ENCODE measurements at places on chromosomes 12 and 14.

DNA sequence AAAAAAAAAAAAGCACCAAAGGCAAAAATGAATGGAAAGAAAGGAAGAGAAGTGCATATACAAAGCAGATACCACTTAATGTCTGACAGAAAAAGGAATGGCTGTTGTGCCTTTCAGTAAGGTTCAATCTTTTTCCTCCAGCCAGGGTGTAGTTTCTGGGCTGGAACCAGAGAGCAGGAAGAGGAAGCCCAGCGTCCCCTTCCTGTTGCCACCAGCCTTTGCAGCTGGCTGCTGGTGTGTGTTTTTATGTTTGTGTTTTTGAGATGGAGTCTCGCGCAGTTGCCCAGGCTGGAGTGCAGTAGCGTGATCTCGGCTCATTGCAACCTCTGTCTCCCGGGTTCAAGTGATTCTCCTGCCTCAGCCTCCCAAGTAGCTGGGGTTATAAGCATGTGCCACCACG lies 64.6 kb upstream of the LTA4H start:
- peak; percentile 23 for DNase-seq

DNA sequence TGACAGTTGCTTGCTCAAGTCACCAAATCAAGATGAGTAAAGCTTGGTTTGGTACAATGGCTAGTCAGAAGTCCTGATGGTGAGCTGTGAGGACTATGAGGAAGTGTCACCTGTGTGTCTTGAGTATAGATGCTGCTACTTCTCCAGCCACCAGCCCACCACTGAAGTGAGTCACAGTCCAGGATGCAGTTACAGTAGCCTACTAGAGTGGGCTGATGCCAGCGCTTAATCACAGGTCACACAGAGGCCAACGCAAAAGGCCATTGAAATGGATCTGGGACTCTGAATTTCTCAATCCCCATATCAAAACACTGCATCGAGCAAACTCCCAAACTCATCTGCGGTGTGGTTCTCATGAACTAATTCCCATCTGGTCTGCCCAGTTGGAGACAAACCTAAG lies 223.1 kb downstream of the ANO6 start:
- no peak for DNase-seq

DNA sequence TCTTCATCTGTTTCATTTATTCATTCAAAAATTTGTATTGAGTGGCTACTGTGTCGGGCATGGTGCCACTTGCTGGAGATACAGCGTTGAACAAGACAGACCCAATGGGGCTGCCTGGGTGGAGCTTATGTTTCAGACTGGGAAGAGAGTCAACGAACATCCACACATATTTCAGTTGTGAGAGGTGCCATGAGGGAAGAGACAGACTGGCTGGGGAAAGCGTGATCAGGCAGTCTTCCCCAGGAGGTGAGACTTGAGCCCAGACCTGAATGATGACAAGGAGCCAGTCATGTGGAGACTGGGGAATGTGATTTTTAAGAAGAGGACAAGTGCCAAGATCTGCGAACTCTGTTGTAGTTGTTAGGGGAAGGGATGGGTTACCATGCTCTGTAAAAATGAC lies 12.2 kb downstream of the BICD1 start:
- no peak for DNase-seq

DNA sequence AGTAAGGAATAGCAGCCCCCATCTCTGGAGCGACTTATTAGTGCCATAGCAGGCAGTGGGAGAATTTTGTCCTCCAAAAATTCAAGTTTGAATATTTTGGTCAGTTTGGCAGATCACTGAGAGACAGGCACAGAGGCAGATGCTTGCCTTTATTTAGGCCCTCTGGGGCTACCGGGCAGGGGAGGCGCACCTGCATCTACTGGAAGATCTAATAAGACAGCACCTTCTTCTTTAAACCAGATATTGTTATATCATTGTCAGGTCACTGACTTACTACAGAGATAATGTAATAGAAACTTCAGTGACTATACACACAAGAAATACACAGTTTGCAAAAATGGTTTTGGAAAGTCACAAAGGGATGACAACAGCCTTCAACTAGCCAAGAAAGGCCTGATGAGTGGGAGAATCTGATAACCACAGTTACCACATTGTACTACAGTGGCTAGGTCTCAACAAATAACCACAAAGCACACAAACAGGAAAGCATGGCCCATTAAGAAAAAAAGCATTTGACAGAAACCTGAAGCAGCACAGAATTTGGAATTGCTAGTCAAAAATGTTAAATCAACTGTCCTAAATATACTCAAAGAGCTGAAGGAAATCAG lies 56.8 kb downstream of the CDK17 start:
- DNase-seq: no peak

- DNase-seq: no peak
These were observed 60.9 kb downstream of the PLEKHA5 start for GRCh38 chr12:19190292-19191031.

DNA sequence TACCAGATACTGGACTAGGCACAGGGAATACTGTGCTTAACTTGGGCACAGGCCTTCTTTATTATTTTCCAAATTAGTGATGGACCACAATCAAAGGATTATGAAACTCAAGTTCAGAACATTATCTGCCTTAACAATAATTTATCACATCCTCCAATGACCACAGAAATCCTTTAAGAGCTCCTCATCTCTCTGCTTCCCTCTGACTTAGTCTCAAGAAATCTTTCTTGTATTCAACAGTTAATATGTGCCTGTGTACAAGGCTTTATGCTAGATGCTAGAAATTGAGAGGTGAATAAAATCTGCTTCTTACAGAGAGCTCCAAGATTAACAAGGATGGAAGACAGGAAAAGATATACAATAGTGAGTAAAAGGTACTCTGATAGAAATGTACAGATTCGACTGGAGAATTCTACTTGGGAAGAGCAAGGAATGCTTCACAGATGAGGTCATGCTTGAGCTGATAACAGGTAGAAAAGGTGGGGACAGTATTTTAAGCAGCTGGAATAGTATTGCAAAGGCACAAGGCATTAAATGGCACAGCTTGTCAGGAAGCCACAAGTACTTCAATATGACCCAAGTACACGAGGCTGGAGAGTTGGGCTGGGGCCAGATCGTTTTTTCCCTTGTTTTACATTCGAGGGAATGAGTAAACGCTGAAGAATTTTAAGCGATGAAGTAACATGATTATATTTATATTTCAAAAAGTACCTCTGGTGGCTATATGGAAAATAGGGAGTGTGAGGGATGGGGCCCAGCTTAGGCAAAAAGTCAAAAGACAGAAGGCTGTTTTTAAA lies 55.1 kb upstream of the ARID2 start:
- DNase-seq: no peak

DNA sequence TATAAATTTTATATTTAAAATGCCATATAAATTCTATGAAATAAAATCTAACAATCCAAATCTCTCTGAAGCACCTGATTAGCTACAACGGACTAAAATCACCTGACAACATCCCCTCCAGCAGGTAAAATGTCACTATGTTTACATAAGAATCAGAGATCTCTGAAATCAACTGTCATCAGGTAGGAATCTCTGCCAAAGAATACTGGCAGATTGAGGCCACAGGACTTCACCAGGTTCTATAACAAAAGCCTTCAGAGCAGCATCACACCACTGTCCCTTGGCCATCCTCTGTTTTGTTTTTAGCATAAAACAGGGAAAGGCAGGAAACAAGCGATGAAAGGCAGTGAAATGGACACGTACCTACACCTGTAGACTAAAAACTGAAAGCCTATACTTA lies 22.1 kb downstream of the FGD6 start:
- DNase-seq: no peak

DNA sequence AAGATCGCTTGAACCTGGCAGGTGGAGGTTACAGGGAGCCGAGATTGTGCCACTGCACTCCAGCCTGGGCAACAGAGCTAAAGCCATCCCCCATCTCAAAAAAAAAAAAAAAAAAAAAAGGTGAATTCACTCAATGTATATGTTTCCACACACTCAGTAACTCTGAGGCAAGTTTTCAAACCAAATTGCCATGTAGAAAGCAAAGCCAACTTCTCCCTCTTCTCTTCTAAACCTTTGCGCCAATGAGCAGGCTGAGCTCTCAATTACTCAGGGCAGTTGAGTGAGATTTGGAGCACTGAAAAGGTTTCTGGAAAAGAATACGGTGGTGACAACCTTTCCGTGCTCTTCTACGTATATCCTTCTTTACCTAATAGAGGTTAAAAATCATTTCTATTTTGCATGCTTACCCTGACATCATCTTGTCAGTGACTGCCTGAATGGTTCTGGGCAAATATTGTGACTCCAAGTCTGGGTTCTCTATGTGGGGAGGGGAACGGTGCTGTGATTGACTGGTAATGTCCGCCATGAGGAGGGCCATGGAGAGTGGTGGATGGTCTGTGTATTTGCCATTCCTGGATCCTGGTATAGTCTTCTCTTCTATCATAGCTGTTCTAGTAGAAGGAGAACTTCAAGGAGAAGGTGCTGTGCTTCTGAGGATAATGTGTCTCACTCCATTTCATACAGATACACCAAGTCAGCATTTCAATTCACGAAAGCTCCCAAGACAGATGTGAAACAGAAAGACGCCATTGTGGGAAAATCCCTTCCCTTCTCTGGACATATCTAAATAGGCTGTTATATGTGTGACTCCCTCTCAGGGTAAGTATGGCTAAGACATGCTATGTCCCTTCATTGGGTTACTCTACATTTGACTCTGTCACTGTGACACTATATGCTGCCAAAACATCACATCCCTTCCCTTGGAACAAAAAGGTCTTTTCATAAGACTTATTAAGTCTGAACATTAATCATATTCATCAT lies 46.2 kb upstream of the MED13L start:
- DNase-seq: no peak

DNA sequence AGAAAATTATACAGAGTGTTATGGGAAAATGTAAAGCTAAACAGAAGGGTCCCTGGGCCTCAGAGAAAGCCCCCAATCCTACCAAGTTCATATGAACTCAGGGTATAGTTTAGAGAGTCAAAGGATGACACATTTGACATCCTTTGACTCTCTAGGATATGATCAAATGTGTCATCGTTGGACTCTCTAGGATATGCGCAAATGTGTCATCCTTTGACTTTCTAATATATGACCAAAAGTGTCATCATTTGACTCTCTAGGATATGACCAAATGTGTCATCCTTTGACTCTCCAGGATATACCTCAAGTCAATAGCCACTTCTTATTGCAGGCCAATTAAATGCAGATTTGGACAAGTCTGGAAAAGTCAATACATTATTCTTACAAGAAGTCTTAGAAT lies 204.8 kb upstream of the IGF1 start:
- no peak for DNase-seq

DNA sequence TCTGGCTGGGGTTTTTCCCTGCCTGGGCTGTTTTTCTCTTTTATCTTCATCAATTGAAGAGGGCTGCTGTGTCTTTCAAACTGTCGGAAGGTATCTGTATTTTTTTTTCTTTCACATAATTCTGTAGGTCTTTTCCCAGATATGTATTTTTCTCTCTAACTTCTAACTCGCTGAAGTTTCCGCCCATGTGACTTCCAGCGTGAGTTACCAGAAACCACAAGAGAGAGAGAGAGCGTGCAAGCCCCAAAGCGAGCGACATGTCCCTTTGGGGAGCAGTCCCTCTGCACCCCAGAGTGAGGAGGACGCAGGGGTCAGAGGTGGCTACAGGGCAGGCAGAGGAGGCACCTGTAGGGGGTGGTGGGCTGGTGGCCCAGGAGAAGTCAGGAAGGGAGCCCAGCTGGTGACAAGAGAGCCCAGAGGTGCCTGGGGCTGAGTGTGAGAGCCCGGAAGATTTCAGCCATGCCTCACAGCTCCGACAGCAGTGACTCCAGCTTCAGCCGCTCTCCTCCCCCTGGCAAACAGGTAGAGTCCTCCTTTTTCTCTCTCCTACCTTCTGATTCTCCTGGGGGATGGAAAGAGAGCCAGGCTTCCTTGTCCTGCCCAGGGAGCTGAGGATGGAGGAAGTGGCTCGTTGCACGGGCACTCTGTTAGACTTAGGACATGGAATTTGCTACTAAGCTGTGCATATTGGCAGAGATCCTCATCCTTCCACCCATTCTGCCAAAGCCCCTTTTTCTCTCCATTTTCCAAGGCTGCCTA lies at the start of gene BATF:
Gene BATF, plus strand, starts transcription at position 246 of the 759 bp plus-strand sequence. Its CDS starts 214 bp downstream, at position 460.
- DNase-seq: peak; percentile 66

DNA sequence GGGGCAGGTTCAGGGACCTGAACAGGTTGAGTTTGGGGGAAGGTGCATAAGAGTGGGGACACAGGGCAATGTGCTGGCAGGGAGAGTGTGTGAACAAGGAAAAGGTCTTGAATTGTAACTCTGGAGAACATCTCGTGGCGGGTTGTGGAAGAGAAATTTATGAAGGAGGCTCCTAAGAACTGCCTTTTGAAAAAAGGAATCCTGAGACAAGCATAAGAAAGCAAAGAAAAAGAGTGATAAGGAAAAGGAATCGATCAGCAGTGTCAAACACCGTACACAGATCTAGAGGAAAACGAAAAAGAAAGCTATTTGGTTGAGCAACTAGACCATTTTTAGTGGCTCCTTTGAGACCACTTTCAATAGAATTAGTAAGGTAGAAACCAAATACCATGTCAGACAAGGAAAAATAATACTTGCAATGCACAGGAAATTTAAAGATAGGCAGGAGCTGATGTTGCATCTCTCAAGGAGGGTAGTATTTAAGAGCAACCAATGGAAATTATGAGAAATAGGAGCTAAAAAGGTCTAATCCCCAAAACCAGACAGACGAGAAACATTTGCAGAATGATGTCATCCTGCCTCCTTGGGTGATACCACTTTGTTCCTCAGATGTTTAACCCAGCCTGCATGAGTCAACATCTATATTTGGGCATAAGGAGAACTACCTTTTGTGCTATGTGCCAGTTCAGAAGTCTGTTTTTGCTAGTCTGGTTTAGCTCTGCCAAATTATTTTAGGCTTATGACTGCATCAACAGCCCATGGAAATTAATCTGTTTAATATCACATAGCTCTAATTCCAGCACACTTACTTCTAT lies 64.5 kb upstream of the STK38L start:
- DNase-seq: no peak

DNA sequence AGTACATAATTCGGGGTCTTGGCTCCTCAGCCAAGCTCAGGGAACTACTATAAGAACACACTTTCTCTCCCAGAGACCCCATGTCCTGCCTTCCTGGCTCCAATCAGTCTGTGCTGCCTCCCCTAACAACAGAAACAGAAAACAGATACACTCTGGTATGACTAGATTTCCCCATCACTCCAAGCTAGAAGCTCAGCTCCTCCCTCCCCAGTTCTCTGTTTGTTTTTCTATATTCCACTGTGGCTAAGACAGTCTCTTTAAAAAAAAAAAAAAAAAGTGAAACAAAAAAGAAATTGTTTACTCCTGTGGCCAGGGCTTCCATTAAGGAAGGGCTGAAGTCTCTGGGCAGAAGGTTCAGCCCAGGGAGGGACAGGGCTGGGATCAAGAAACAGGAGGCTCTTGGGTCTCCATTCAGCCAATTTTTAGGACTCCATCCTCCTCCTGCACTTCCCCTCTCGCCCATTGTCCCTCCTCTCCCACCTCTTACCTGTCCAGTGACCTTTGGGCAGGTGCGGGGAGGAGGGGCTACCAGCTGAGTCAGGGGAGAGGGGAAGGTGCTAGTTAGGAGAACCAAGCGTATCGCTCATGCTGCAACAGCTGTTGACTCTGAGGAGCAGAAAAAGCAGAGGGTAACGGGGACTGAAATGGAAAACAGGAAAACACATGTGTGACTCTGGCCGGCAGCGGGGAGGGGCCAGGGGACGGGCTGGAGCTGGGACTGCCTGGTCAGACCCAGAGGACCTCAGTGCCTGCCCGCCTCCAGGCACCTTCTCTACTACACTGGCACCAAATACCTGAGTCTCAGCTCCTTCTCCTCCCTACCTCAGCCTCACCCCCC lies 4.1 kb upstream of the SLC7A7 start:
- no peak for DNase-seq

All from stimulated activated naive CD4-positive, alpha-beta T cell (primary cell).